ENCODE measurements at places on chromosomes 2 and 18.

GRCh38 chr18:26014462-26014861, 76.0 kb downstream of the SS18 start:
- no peak for DNase-seq

DNA sequence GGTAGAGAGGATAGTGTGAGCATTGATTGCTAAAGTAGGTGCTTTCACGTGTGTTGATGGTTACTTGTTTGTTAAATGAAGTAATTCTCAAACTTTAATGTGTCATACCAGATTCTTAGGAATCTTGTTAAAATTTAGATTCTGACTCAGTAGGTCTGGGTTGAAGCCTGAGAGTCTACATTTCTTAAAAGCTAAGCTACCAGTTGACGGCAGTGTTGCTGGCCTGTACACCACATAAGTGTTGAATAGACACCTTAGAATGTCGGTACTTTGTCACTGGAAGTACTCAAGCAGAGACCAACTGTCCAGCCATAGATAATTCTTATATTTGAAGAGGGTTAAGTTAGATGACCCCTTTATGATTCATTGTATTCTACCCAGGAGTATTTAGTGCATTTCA, 79.8 kb downstream of the ACVR2A start:
- no peak for DNase-seq

DNA sequence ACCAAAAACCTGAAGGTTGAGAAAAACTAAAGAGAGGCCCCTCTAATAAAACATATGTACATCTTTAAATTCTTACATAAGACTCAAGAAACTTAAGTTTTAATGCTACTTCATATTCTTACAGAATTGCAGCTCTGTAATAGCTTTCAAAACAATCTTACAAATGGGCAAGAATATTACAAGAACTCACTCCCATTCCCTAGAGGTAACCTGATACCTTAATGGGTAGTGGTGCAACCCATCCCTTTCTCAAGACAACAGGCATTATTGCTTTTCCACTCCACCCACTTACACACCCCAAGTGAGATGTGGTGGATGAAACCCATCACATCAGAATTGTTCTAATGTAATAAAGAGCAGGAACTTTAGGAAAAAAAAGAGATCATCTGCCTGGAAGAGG, 103.7 kb downstream of the RBMS1 start:
- DNase-seq, result no peak

DNA sequence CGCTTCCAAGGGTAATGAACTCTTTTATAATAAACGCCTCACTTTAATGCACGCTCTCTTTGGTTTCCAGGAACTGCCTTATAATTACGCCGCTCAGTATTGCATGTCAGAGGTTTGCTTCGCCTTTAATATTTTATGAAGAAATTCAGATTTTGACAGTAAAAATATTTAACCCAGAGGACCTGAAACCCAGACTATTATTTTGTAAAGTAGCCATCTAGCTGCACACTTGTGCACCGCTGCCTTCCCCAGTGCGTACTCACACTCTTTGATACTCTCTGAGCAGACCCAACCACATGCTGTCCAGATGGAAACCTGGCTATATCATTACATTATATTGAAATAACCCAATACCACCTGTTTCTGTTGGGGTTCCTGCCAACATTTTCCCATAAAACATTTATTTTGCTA, 270.1 kb downstream of the C1D start:
- no peak for DNase-seq

DNA sequence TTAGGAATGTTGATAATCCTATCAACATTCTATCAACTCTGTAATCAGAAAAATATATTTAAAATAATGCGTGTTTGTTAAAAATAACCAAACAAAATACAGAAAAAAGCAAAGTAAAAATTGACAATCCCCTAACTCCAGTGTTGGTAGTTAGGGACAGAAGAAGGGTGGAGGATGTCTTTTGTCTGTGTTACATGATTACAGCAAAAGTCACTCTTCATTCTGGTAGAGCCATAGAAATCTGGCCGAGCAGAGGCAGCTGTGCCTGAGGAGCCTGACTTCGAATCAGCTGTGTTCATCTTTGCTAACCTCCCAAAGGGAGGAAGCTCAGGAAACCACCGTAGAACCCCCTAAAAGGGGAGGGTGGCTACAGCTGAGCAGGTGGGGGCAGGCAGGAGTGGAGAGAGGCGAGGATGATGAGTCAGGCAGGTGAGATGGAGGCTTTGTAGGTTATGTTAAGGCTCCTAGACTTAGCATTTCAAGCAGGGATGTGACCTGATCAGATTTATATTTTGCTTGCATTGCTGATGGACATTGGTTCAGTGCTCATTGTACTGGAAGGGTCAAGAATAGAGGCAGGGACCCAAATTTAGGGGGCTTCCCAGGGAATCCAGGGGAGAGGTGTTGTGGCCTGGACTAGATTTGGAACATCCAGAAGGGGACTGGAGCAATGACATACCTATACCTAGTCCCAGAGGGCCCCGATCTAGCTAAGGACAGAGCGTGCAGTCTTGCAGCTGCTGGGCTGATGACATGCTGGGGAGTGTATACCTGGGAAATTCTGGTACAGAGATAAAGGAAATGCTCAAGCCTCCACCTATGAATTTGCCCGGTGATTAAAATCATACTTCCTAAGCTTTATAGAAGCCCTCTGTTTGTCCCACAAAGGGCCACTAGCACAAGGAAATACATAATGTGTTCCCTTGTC, 95.7 kb downstream of the NEDD4L start:
- no peak for DNase-seq

DNA sequence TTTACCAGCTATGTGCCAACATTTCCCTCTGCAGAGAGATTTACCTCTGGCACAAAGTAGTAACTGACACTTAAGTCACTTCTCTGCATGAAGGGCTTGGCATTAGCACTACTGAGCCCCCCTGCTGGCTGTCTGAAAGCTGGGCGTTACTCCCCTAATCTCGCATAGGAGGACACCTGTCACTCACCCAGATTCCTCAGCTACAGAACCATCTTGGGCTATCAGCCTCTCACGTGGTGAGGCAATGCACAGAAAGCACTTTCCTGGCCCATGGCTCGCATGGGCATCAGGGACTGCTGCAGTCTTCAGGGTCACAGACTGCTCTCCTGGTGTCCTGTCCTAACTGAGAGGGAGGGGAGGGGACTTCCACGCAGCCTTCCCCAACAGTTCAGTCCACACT, 12.0 kb downstream of the SERPINE2 start:
- no peak for DNase-seq

DNA sequence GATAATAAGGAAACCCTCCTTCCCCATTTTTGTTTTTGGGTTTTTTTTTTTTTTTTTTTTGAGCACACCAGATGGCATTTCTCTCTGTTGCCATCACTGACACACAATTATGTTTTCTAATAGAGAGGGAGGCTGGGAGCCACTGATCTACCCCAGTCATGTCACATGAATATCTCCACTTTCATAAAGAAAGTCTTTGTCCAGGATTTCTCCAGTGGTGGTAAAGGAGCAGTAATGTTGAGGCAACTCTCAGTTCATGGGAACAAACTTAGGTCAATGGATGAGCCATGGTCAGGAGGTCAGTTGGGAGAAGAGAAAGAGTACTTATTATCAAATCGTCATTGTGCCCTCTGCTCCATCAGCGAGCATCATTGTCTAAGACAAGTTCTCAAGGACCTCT, 603.7 kb downstream of the ARHGAP15 start:
- DNase-seq, result no peak

DNA sequence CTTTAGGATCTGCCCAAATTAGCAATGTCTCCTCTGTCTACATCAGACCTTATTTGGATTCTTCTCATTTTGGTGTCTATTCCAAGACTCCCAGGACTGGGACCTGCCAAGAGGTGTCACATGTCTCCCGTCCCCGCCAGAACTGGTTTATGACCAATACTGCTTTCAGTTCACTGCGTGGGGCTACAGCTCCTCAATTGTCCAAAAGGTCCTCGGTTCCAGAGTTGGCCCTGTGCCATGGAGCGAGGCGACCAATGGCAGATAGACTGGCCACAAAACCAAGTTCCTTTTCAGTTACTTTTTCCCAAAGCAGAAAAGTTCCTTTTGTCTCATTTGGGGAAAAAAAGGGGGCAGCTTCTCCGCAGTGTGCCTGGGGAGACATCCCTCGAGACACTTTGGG, 144.1 kb upstream of the ZNF236 start:
- no peak for DNase-seq
